Retina (tissue), 1 donor: ENCODE measurements at places on chromosomes 2 and 18.

DNA sequence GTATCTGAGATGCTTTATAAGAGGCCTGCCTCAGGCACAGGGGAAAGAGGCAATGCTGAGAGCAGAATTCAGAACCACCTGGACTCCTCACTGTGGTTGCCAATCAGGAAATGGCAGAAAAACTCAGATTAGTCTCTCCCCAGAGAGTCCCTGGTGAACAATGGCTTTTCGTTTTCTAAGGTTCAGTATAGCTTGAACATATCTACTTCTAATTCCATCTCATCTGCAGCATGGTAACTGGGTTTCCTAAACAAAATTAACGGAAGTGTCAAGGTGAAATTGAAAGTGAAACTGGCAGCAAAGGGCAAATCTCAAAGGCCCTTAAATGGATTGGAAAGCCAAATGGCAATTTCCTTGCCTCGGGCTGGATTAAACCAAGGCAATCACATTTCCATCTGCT, 480.2 kb upstream of the ACVR2A start:
- no peak for DNase-seq

DNA sequence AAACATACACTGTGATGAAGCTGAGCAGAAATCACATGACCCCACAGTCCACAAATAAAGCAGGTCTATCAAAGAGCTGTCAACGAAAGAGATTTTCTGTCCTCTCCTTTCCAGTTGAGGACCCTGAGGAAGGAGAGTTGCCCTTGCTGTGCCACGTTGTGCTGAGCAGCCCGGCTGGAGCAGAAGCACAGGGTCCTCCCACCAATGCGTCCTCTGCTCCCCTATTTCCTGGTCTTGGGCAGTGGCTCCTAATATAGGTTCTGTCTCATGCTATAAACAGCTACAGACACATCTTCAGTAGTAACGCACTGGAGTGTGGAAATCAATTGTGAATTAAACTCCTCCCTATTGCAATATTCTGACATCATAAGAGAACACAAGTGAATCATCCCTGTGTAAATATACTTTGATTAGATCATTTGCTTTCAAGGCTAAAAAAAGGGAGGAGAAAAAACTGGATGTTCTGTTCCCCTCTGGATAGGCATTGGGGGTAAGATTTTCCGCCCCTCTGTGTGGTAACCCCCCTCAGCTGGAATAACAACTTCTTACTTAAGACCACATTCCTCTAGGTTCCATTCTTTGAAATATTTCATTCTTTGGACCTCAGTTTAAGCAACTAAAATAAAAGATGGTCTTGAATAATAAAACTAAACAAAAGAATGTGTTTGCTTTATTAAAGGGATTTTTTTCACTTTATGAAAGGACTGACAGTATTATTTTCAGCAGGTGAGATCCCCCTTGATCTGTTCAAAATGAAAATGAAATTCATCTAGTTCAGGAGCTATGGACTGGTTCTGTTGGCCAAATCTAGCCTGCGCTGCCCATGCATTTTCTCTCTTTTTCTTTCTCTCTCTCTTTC, 8.3 kb upstream of the RHOB start:
- no peak for DNase-seq

- no peak for DNase-seq
Observed at GRCh38 chr2:127735537-127736399, 34.5 kb downstream of the SFT2D3 start.

- DNase-seq = no peak
Observed at GRCh38 chr2:240538031-240538780, 19.6 kb downstream of the ANKMY1 start.

GRCh38 chr2:100253786-100254185, 68.5 kb downstream of the LONRF2 start:
- DNase-seq = no peak

DNA sequence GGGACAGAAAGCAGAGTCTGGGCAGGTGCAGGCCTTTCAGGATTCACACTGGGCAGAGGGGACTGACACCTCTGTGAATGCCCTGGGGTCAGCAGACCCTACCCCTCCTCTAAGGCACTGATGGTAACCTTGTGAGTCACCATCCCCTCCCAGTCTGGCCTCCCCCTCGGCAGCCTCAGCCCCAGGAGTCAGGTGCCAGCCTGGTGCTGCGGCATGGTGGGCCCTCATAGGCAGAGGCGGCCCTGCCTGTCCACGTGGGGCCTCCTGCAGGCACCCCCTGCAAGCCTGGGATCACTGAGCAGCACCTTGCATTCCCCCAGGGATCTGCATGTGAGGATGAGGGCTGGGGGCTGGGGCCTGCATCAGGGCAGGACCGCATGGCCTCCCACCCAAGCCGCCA, 4.8 kb upstream of the GPR17 start:
- no peak for DNase-seq

GRCh38 chr18:75072672-75073371, 136.1 kb downstream of the PTGR3 start:
- no peak for DNase-seq

GRCh38 chr2:67642046-67642382, 244.9 kb downstream of the ETAA1 start:
- no peak for DNase-seq

- peak; percentile 14 for DNase-seq
Observed at GRCh38 chr2:208608122-208608835, 201.7 kb downstream of the PTH2R start.

GRCh38 chr2:186423481-186423880, 62.6 kb upstream of the ZC3H15 start:
- no peak for DNase-seq

DNA sequence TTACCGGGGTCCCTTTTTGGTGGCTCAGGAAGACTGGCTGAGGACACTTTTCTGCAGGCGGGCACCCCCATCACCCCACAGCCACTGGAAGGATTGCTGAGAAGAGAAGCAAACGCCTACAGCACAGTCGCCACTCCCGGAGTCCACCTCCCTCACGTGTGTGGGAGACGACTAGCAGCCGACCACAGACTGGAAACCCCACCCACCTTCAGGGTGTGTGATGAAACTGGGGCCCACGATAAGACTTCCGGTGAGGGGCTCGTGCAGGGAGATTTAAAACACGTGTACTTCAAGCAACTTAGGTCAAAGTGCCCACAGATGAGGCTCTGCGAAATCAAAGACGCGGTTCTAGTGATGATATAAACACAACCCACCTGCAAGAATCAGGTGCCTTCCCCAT, 26.3 kb downstream of the MBP start:
- DNase-seq = no peak

DNA sequence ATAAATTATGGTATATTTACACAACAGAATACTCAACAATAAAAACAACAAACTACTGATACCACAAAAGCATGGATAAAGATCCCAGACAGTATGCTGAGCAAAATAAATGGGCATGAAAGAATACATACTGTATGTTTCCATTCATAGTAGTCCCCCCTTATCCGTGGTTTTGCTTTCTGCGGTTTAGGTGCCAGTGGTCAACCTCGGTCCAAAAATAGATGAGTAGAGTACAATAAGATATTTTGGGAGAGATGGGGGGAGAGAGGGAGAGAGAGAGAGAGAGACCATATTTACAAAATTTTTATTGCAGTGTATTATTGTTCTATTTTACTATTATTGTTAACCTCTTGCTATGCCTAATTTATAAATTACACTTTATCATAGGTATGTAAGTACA, 21.0 kb upstream of the TGFA start:
- no peak for DNase-seq

- DNase-seq = no peak
Observed at GRCh38 chr2:105803337-105803736, 58.6 kb downstream of the NCK2 start.

- peak; percentile 16 for DNase-seq
Observed at GRCh38 chr2:224688997-224689396, 27.2 kb downstream of the CCDC195 start.

DNA sequence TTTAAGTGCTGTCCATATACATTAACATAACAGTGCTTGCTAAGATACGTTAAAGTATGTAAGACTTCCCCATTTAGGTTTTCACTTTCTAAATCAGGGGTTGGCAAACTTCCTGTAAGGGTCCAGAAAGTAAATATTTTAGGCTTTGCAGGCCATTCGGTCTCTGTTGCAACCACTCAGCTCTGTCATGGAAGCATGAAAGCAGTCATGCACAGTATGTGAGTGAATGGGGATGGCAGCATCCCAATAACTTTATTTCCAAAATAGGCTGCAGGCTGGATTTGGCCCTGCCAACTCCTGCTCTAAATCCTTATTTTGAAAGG, 128.7 kb downstream of the PLA2R1 start:
- DNase-seq = no peak

- DNase-seq = no peak
Observed at GRCh38 chr2:21095178-21095577, 28.6 kb upstream of the TDRD15 start.

- DNase-seq = no peak
Observed at GRCh38 chr18:57780706-57781347, 22.3 kb downstream of the ATP8B1 start.

DNA sequence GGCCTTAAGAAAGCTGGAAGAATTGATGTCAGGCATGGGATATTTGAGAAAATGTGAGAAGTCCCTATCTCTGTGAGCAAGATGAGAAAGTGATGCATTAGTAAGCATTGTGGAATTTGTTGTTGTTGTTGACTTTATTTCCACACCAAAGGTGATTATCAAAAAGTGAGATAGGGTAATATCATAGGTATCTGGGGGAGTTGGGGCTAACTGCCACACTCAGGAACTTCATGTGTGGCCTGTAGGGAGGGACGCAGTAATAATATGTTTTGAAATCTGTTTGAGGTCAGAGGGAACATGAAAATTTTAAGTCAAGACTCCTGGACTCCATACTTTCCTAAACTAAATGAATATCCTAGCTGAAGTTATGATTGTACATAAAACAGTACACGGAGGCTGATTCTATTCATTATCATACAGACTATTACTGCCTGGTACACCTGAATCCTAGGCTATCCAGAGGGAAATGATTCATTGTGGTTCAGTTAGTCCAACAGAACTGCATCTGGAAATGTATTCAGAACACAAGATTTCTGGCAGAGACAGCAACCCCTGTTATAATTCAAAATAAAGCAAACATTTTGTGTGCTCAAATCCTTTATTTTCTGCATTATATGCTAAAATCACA, 304.8 kb downstream of the CPS1 start:
- DNase-seq = no peak

DNA sequence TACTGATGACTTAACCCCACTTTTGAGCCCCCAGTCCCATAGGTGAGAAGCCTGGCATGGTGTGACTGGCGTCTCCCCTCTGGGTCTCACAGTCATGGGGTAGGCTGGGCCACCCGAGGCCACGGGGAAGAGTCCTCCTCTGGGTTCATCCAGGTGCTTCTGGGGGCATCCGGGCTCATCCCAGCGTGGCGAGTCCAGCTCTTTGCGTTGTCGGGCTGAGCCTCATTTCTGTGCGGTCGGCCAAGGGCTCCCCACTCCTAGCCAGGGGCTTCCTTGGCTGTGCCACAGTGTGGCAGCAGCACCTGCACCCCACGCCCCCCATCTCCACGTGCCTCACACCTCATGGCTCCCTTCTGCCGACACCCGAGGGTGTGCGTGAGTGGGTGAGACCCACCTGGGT, 27.6 kb upstream of the SNED1 start:
- DNase-seq = no peak

- DNase-seq = no peak
Observed at GRCh38 chr2:120318626-120319025, 27.3 kb upstream of the INHBB start.

GRCh38 chr2:40451918-40452605, at the start of gene SLC8A1:
TSS of gene SLC8A1 (minus strand) at chr2:40452090.
- DNase-seq = peak; percentile 80

- DNase-seq = no peak
Observed at GRCh38 chr2:12948961-12949353, 232.2 kb downstream of the TRIB2 start.

GRCh38 chr2:168584911-168585310, 128.8 kb downstream of the CERS6 start:
- no peak for DNase-seq

GRCh38 chr2:140654565-140654964, 1476.3 kb downstream of the LRP1B start:
- DNase-seq = no peak

- DNase-seq = no peak
Observed at GRCh38 chr2:224440988-224441387, 39.1 kb upstream of the FAM124B start.
